ENCODE measurements at places on chromosomes 7 and 10. TPM values are rescaled to one million over a fixed set of nuclear protein-coding genes. Genes with fewer than 3 reads are reported as not detected.

Gene SPDYE6
- total RNA-seq = not detected

Gene CPA2
- not detected for total RNA-seq

Gene ASAH2
- 0.33 TPM for total RNA-seq

Gene VSTM2A
- not detected for total RNA-seq

Gene MTG1
- total RNA-seq = 38.7 TPM

Gene MALRD1
- 0.13 TPM for total RNA-seq

Gene OGA
- 46.1 TPM for total RNA-seq

Gene SH2D4B
- not detected for total RNA-seq

Gene TRIM50
- total RNA-seq = not detected

Gene CPED1
- 2.0 TPM for total RNA-seq

Gene SLC16A12
- total RNA-seq = 4.4 TPM

Gene FRMD4A
- 41.1 TPM for total RNA-seq

Gene PDZD7
- 5.5 TPM for total RNA-seq

Gene CCL24
- total RNA-seq = not detected

Gene CLDN4
- total RNA-seq = 98.1 TPM

Gene POLR2J2
- total RNA-seq = 0.33 TPM

Gene PARG
- total RNA-seq = 18.7 TPM

Gene CYP3A4
- not detected for total RNA-seq

Gene GDF2
- not detected for total RNA-seq

Gene PURB
- 12.9 TPM for total RNA-seq
